ENCODE measurements at places on chromosomes 1 and 21. TPM values are rescaled to one million over a fixed set of nuclear protein-coding genes. Genes with fewer than 3 reads are reported as not detected.

LIPI gene
- 0.28 TPM for polyA plus RNA-seq

KLF17 gene
- polyA plus RNA-seq, result 21.8 TPM

NR1I3 gene
- 0.57 TPM for polyA plus RNA-seq

DCDC2B gene
- 2.6 TPM for polyA plus RNA-seq

CNST gene
- 26.6 TPM for polyA plus RNA-seq

SLC5A9 gene
- 2.3 TPM for polyA plus RNA-seq

DNA sequence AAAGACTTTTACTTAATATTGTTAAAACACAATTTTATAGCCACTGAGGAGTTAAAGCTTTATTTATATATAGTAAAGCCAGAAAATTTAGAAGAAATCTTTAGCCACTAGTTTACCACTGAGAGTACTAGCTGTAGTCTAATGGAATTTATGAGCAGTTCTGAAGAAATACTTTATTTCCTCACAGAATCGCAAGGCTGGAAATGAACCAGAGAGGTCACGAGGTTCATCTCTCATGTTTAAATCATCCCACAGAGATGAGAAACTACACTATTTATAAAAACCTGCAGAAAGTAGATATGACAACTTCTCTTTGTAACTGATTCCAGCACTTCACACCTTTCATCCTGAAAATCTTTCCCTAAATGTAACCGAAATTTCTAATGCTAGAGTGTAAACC lies 26.0 kb downstream of the ADGRL4 start:
- DNase-seq, result no peak

DNA sequence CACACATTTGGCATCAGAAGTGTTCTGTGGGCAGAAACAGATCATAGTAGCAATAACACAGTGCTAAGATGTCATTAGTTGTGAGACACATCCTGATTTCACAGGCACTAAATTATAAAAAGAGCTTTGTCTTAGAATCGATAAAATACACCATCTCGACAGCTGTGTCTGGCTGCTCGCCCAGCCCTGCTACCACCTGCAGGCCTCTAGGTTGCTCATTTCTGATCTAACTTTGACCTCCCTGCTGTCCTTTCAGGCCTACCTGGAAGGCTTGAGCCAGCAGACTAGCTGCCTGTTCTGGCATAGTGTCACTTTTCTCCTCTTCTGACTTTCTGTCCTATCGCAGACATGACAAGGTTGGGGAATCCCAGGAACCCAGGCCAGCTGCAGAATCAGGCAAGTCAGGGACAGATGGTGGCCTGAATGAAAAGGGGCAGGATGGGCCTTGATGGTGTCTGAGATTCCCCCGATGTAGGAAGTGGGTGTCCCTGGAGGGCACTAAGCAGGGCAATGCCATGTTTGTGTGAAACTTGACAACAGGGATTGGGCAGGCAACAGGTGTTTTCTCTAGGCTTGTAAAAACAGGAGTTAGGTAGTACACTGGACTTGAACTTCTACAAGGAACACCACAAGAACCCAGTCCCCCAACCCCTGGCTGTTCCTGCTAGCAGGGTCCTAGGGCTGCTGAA lies 66.6 kb upstream of the RHOU start:
- no peak for DNase-seq

- DNase-seq, result no peak
Measured at GRCh38 chr1:235401251-235401650, 34.0 kb downstream of the TBCE start.

DNA sequence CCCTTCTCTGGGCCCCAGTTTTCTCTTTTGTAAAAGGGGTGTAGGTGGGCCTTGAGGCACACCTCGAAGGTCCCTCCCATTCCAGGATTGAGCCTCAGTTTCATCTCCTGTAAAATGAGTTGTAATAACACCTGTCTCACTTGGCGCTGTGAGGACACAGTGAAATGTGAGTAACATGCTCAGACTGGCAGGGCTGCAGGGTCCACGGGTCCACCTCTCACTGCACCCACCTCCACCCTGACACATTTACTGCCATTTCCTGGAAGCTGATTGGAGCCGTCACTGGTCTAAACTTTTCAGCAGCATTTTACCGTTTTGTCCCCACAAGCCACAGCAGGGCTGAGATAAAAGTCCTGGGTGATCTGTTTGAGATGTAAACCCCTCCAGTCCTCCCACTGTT lies 398.0 kb downstream of the PTPRU start:
- DNase-seq, result no peak

- DNase-seq, result no peak
Measured at GRCh38 chr1:19315378-19316198, 3.5 kb downstream of the SLC66A1 start.

DNA sequence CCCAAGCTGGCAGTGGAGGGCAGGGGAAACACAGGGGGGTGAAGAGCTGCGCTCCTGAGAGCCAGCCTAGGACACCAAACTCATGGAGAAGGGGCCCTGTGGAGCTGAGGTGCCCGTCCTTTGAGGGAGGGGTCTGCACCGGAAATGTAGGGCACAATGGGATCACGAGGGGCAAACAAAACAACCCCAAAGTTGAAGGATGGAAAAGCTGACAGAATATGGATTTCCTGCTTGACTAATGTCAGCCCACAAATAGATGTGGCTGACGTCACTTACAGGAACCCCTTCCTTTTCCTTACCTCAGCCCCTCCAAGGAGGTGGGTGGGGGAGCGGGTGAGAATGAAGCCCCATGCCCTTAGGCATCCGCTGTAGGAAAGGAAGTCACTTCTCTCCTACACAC lies 110.9 kb downstream of the KCNN3 start:
- DNase-seq, result no peak

DNA sequence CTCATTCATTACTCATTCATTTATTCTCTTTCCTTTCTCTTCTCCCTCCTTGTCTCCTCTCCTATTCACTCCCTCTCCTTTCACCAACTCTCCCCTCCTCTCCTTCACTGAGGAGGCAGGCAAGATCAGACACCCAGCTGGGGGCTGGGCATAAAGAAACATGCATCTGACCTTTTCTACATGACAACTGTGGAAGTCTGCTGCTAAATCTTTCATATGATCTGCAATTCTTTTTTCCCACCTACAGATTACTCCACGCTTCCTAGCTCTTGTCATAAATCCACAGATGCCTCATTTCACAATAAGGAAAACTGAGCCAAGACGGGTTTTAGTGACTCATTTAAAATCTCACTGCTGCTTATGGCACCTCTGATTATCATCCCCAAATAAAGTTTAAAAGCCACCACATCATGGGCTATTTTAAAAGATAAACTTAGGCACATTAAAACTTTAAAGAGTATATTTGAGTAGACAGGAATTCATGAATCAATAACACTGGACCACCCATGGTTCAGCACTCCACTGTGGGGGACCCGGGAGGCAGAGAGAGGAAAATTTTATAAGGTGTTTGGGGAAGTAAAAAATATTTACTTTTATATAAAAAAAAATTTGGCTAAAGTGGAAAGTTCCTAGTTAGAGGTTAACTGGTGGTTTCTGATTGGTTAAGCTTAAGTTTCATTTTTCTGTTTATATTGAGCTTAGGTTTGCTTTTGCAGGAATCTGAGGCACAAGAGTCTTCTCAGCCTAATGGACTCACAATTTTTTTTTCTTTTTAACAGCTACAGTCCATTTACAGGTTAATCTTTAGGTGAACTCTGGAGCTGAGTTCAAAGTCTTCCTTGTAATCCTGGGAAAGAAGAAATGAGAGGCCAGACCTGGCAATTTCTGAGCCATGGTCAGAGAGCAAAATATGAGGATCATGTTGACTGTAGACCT lies 55.8 kb upstream of the DNAH14 start:
- DNase-seq, result no peak

- no peak for DNase-seq
Measured at GRCh38 chr21:44896561-44897286, 23.2 kb upstream of the PTTG1IP start.

DNA sequence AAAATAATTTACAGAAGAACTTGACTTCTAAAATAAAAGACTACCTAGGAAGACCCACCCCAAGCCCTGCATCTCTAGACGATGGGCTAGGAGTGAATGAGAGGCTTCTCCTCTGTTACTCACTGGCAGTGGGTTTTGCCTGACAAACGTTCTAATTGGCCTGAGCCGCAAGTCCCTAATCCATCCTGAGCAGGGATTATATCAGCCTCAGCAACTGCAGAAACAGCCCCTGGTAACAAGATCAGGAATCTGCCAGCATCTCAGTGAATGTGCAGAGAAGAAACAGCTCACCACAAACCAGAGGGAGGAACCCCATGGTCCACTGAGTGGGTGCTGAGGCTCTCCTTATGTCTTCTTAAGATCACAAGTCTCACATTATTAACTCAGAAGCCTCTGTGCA lies 240.6 kb downstream of the BRINP2 start:
- DNase-seq, result no peak

DNA sequence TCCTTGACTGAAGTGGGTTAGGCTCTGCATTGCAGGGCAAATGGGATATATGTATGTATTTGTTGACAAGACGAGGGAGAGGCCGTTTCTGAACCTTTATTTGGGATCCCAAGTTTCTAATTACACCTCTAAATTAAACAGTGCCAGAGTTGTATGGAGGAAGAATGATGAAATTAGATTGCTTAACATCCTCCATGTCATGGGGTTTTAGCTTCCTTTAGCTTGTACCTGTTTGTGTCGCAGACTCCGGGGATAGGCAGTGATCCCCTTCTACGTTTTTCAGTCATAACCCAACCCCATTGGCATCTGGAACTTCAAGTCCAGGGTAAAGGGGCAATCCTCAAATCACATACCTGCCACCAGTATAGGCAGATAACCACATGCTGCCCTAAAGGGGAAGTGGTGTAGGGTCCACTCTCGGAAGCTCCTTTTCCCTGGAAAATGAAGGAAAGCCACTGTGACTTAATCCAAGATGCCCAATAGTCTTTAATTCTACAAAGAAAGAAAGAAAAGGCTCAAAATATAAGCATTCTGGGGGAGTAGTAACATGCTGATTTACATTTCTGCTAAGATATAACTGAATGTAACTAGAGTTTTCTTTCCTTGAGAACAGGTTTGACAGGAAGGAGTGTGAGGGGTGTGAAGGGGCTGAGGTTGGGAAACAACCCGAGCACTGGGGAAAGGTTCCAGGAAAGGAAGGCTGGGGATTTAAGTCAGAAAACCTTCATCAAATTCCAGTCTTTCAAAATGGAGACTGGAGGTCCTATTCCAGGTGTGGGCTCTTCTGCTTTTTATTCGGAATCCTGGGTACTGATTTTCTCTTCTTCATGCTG lies 77.6 kb downstream of the RGL1 start:
- DNase-seq, result no peak

- no peak for DNase-seq
Measured at GRCh38 chr1:3672231-3672970, 20.1 kb downstream of the TP73 start.

DNA sequence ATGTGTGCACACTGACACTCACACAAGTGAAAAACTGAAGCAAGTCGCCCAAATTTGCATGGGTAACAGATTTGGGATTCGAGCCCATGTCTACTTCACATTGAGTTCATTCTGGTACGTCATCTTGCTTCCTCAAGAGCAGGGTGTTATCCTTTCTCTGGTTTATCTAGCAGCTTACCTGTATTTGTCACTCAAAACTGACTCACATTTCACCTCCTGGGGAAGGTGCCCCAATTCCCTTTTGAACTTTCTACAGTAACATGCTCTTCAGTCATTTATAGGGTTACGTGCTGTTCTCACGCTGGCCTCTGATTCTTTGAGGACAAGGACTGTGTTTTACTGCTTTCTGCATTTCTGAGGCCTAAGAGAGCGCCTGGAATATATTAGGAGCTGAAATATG lies 162.8 kb downstream of the PDE4B start:
- DNase-seq, result no peak

GRCh38 chr21:44508426-44508710 lies 31.6 kb downstream of the KRTAP10-1 start:
- DNase-seq, result no peak

DNA sequence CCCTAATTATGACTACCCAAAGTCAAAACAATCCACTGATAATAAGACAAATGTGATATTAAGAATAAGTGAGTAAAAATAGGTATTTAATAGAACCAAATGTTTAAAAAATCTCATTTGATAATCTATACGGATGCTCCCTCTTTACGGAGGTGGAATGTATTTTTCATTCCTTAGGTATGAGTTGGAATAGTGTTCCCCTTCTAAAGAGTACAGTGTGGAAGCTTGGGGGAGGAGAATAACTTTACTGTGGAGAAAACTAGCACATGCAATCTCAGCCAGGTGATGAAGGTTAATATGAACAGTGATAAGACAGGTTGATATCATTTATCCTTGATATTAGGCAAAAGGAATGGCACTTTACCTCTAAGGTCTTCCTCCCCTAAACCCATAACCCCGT lies 74.6 kb downstream of the GPR88 start:
- no peak for DNase-seq

DNA sequence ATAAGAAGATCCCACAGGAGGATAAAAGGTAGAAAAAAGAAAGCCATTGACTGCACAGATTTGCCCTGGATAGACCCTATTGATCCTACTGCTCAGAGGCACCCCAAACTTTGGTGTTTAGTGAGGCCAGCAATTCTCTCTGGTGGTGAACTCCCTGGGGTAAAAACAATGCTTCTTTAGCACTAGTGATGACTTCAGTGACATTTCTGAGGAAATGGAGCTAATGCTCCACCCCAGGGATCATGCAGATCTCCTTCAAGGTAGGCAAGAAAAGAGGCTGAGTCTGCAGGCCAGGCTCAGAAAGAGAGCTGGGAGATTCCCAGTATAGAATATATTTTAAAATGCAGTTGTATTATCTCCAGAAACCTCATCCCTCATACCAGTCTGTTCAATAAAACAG lies 140.3 kb downstream of the LMX1A start:
- no peak for DNase-seq

- no peak for DNase-seq
Measured at GRCh38 chr1:167344112-167344511, 123.4 kb downstream of the POU2F1 start.

DNA sequence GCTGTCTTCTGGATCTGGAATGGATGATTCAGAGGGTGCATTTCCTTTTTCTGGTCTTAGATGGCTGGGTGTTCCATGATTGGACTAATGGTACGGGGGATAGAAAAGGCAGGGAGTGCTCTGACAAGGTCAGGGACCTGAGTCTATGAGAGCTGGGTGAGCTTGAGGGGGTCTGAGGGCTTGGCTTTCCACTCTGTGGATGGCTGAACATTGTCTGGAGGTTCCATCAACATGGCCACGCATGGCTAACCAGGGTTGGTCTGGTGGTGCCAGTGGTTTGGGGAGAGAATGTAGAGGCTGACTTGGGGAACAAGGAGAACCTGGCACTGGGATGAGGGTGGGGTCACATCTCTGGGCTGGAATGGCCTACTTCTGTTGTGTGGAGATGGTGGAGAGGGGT lies 41.5 kb upstream of the TSPAN2 start:
- no peak for DNase-seq

All from testis (tissue), 5 donors.